ENCODE measurements at places on chromosomes 5 and 9.

DNA sequence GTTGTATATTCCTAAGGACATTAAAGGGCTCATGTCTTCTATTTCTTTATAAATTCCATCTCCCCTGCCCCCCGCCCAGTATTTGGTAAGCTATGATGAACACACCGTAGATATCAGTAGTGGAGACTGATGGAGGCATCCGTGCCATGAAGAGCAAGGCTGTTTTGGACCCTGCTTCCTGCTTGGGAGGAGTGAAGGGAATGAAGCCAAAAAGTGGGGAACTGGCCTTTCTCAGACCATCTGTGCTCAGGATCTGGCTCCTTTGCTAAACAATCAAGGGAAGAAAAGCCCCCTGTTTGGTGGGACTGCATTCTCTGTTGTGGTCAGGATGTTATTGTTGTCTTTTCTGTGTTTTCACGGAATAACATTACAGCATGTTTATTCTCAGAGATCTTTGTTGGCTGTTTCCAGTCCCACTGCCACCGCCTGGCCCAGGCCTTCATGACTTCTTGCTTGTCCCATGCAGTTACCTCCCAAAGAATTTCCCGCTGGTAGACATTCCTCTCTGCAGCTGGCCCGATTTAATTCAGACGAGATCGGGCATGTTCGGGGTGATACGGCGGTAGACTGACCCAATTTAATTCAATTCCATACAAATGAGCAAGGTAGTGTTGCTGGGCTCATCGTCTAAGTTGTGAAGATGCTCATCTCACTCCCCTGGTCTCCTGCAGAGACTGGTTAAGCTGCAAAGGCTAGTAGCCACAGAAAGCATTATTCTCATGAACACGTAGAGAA, 31.4 kb upstream of the ANKH start:
- no peak for DNase-seq

- DNase-seq: no peak
Observed at GRCh38 chr5:169534311-169534880, 49.2 kb upstream of the SPDL1 start.

DNA sequence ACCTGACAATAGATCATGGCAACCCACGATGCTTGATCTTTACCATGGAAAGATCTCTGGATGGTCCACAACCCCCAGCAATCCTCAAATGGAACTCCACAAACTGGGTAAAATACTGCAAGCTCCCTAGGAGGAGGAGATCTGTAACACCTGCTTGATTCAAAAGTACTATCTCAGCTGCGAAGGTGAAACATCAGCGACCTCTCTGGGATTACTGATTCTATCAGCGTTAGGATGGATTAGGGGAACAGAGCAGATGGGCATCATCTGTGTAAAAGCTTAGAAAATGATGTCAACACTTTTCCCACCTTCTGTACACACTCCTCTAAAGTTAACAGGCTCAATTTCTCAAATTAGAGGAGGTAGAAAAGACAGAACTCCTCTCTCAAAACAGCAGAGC, 31.5 kb upstream of the TRPC7 start:
- DNase-seq: no peak

DNA sequence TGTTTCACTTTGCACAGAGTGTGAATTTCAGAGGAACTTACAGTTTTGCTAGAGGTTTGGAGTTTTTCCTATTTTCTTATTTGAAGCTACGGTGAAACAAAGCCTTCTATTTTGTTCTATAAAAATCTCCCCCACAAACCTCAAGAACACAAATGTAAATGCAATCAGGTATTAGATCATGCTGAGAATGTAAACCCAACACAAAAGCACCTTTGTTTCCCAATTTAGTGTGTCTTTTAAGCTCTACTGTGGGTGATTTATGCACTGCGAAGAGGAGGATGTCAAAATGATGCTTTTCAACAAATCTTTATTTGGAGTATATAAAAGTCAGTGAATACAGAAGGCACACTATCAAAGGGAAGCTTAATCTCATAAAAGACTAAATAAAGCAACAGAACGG, 4.3 kb upstream of the DRD1 start:
- DNase-seq: no peak

GRCh38 chr9:2872250-2872930, 28.5 kb upstream of the PUM3 start:
- DNase-seq: no peak
